ENCODE measurements at places on chromosomes 6 and 20. TPM values are rescaled to one million over a fixed set of nuclear protein-coding genes. Genes with fewer than 3 reads are reported as not detected.

DNA sequence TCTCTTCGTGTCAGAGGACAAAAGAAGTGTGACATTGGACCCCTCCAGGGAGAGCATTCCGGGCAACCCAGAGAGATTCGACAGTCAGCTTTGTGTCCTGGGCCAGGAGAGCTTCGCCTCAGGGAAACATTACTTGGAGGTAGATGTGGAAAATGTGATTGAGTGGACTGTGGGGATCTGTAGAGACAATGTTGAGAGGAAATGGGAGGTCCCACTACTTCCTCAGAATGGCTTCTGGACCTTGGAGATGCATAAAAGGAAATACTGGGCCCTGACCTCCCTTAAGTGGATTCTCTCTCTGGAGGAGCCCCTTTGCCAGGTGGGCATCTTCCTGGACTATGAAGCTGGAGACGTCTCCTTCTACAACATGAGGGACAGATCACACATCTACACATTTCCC is 9.5 kb upstream of the BTN3A3 start:
- DNase-seq: no peak

DNA sequence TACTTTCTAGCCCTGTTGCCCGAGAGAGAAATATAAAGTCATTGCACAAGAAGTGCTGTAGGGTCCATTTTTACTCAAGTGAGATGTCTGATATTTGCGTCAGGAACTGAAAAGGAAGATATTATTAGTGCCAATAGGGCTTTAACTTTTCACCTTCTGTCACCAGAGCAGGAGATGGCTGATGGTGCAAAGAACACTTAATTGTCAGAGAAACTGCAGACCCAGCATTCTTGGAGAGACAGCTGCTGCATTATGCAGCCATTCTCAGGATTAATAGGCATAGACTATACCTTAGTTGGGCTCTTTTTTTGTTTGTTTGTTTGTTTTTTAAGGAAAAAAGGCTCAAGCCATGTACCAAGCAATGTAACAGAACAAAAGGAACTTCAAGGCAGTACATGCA is 179.4 kb downstream of the RPS12 start:
- DNase-seq: no peak

EPHA7 gene
- 0.14 TPM for total RNA-seq

SCGN gene
- total RNA-seq: not detected
